ENCODE measurements at places on chromosomes 4 and X.

DNA sequence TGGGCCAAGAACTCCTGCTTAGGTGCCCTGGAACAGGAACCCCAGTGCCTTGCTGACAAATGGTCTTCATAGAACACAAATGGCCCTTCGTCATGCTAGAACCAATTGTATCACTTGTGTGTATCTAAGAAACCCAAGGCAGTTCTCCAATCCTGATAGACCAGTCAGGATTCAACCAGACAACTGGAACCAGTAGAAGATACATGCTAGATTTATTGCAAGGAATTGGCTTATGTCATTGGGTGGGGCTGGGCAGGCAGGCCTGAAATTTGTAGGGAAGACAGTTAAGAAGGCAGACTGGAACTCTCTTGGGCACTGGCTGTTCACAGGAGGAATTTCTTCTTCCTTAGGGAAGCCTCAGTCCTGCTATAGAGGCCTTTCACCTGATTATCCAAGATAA lies 17.0 kb upstream of the TBL1X start:
- no peak for DNase-seq

- DNase-seq = no peak
Observed at GRCh38 chrX:24005867-24006266, 21.1 kb downstream of the KLHL15 start.

- no peak for DNase-seq
Observed at GRCh38 chr4:151690876-151691275, 69.9 kb downstream of the GATB start.

DNA sequence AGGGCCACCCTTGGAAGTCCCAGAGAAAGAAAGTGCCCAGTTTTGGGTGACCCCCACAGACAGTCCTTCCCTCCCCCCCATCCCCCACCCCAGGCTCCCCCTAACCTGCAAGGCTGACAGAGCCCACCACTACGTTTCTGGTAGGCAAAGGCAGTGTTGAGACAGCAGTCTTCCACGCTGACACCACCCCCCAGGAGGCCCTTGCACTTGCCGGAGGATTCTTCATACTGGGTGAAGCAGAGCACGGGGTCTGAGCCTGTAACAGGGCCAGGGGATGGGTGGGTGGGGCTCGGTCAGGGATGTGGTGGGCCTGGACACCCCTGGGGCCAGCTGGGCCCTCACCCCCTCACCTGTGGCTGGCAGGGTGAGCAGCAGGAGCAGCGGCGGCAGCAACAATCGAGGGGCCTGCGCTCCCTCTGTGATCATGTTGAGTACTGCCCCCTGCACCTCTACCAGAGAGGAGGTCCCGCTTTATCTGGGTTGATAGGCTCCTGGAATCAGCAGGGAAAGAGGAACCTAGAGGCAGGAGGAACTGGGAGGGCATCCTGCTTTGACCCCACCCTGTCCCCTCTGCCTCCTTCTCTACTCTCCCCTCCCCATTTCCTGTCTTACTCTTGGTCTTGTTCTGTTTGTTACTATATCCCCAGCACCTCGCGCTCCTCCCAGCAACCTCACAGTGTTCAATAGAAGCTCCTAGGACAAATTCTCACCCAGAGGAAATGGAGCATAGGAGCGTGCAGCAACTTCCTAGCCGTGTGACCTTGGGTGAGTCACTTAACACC lies at the start of gene CFP:
CFP (minus strand) TSS at position 512 of the 782 bp plus-strand sequence; CDS start at position 426, 86 bp downstream.
- DNase-seq = no peak

DNA sequence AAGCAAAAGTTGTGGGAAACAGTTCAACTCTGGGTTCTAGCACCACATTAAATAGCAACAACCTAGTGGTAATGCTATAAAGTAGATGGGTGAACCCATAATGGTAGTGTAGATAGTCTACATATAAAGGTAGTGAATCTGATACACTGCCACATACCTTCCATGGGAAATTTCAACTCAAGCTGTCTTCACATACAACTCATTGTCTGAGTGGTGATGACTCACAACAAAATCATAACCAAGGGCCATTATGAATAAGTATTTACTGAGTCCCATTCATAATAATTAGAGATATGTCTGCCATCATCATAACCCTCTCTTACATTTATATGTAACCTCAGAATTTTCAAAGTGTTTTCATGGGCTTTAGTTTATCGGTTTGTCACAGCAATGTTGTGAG lies 34.8 kb downstream of the EGF start:
- DNase-seq = no peak

DNA sequence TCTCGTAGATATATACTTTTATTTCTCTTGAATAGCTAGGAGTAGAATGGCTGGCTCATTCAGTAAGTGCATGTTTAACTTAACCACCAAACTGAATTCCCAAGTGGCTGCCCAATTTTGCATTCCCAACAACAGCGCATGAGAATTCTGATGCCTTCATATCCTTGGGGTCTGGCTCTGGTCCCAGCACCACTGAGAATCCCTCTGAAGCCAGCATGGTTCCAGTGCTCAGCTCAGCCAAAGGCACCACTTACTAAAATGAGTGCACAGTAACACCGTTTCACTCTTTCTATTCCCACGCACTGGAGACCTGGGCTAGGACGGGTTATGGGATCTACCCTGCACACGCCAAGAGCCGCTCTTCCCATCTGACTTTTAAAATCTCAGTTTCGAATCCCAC lies 60.4 kb downstream of the CASP3 start:
- no peak for DNase-seq

- DNase-seq = no peak
Observed at GRCh38 chr4:98682719-98683118, 24.3 kb upstream of the TSPAN5 start.

- DNase-seq = no peak
Observed at GRCh38 chr4:89001647-89002445, 55.1 kb downstream of the FAM13A start.

Data from NCI-H524 treated with DMSO at 0.1 percent for 48 hours (cell line).